ENCODE measurements at places on chromosomes 4 and X.

DNA sequence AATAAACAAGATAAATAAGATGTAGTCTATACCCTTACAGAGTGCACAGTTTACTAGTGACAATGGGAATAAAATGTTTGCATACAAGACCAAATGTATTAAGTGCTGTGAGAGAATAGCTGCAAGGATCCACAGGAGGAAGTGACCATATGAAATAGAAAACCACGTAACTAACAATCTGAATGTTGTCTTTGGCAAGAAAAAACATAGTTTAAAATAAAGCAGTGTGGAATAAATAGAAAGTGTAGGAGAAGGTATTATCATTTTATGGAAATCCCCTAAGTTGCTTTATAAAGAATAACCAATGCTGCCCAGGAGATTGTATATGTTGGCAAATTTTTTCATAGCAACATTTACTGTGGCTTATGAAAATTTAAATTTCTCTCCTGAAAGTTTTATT lies 116.1 kb downstream of the PCDH7 start:
- DNase-seq = no peak

DNA sequence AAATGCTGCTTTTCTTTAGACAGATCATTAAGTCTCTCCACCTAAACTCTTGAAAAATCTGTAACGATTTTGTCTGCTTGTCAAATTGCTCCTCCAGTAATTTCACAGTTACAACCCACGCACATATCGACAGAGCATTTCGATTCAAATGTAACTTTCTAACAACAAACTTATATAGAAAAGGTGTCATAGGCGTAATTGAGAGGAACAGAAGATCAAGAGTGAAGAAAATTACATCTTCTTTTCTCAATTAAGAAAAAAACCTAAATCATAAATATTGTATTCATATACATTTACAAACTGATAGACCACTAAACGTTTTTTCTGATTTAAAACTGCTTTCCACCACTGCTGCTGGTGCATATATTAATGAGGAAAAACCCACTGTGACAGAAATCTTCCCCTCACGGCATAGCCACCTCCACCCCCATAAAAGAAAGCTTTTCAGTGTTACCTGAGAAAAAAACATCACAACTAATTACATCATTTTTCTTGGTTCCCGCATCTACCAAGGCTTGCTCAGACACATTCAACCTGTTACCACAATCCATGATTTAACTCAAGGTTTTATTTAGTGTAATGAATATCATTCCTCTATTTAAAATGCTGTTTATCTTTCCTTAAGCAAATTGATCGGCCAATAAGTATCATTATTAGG lies 1.9 kb downstream of the GPM6A start:
- no peak for DNase-seq

GRCh38 chrX:123846577-123847038 lies 13.2 kb upstream of the XIAP start:
- no peak for DNase-seq

DNA sequence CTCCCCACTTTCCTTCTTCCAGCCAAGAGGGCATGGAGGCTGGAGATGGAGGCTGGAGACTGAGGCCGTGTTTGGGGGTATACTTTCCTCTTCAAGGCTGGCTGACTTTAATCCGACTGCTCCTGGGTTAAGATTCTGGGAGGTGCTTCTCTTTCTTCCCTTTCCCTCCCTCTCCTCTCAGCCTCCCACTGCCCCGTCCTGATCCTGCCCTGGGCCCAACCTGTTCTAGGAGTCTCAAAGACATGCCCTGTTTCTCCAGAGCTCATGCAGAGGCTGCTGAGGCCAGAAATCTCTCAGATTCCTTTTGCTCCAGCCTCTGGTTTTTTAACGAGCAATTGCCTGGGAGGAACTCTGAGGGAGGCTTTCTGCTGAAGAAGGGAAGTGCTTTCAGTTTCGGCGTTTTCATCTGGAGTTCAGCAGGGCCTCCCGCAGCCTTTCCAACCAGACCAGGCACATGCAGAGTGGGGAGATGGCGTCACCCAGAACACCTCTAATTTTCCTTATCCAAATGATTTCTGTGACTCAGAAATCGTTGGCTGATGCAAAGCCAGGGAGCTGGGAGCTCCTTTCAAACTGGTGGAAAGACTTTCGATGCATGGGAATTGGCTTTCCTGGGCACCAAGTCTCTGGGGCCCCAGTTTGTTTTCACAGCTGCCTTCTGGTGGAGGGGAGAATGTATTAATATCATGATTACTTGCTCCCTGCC lies 34.5 kb upstream of the FAM9C start:
- DNase-seq = no peak

- DNase-seq = no peak
Observed at GRCh38 chr4:42927946-42928345, 35.4 kb downstream of the GRXCR1 start.

DNA sequence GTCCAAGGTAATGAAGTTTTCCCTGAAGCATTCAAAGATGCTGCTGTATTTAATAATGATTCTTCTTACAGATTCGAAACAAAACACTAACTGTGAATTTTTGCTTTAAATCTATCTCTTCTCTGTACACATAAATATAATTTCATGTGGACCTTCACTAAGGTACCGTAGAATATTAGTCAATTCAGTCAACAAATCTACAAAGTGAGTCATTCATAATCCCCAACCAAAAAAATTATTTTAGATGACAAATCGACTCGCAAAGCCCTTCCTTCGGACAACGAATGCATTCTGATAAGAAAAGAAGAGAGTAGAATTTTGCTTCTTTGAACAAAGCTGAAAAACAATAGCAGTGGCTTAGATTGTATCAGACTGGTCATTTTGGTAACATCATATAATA lies 95.7 kb downstream of the PRDM5 start:
- DNase-seq = no peak

DNA sequence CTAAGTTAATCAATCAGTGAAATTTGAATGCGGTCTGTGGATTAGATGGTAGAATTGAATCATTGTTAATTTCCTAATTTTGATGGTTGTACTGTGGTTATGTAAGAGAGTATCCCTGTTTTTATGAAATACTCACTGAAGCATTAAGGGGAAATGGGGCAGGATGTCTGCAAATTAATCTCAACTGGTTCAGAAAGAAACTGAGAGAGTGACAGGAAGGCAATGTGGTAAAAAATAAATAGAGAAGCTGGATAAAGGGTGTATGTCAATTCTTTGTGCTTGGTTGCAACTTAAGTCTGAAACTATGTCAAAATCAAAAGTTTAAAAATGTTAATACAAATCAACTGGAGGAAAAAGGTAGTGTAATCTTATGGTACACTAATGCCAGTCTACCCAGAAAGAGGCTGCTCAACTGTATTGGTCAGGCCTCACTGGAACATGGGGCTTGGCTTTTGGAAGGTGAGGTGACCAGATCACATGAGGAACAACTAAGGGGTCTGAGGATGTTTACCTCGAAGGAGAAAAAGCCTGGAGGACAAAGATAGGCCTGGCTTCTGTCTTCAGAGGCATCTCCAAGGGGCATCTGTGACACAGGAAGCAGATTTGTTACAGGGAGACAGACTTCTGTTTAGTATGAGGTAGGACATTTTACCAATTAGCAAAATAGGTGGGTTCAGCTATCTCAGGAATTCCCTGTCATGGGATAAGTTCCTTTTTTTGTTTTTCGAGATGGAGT lies 83.1 kb downstream of the DLG3 start:
- no peak for DNase-seq

DNA sequence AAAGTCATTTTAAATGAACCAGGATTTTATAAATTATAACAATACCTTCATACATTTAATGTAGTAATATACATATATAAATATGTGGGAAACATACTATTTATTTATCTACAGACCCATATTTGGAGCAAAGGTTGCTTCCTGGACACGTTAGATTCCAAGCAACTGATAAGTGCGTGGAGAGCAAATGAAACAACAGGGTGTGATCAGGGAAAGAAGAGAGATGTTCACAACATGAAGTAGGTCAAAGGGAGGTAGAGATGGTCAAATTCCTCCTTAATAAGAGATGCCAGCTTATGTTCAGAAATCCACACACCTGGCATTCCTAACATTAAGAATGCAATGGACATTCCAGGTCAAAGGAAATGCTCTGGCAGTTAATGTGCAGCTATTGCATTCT lies 53.1 kb upstream of the HPGD start:
- DNase-seq = no peak

DNA sequence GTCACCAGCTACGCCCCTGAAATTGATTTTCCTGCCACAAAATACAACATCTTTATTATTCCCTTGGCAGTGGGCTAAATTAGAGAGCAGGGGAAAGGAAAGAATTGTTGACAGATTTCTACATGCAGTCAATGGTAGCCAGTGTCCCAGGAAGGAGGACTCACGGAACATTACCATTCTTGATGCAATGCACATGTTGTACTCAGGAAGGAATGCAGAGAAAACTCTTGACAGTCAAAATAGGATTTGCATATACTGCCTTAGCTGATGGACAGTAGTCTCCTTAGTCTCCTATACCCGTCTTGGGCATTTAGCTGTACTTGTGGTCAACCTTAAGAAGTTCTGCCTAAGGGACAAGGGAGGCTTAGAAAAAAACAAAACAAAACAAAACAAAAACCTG lies 158.0 kb upstream of the GYPA start:
- DNase-seq = no peak

DNA sequence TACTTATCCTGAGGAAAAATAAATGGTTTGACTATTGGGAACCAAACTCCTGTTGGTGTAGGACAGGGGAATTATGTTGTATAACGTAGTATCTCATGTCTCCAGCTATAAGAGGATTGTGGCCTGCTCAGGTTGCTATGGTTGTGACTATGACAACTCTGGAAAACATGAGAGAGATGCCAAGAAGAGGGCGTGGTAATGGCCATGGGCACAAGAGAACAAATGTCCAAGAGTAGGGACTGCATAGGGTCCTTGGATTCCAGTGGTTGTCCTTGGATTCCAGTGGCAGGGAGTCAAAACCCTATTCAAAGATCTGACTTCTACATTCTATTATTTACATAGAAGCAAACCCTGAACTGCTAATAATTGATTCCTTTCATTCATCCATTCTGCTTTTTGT lies 6.8 kb upstream of the MOB1B start:
- no peak for DNase-seq

- no peak for DNase-seq
Observed at GRCh38 chrX:111095974-111096895, at the start of gene PAK3. Gene PAK3 (plus strand): TSS chrX:111096191. CDS start chrX:111123104, 26,913 bp downstream.

GRCh38 chr4:138595171-138595570 lies 353.0 kb upstream of the SLC7A11 start:
- no peak for DNase-seq

GRCh38 chr4:168028568-168028967 lies 63.8 kb upstream of the ANXA10 start:
- no peak for DNase-seq

DNA sequence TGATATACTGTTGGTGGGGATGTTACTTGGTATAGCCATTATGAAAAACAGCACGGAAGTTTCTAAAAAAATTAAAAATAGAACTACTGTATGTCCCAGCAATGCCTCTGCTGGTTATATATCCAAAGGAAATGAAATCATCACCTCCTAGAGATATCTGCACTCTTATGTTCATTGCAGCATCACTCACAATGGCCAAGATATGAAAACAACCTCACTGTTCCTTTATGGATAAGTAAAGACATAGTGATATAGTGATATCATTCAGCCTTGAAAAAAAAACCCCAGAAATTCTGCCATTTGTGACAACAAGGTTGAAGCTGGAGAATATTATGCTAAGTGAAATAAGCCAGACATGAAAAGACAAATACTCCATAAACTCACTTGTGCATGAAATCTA lies 543.8 kb upstream of the SLIT2 start:
- DNase-seq = no peak

GRCh38 chr4:33088713-33089112 lies 2368.5 kb downstream of the PCDH7 start:
- DNase-seq = no peak

DNA sequence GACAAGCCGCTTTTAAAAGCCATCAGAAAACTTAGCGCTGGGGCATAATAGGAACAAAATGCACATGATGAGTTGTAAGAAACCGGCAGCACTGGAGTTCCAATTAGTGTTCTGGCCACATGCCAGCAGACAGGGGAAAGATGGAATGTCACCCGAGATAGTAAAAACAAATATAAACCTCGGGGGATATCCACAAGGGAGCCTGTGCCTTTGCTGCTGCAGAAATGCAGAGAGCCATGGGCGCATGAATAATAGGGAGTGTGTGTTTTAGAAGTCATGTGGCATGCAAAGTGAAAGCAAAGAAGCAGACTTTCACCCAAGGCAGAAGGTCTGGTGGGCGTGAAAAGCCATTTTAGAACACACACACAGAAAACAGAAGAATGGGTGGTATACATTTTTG lies 19.1 kb downstream of the GPRASP3 start:
- no peak for DNase-seq

GRCh38 chr4:123325241-123325681 lies 71.3 kb upstream of the SPRY1 start:
- no peak for DNase-seq

DNA sequence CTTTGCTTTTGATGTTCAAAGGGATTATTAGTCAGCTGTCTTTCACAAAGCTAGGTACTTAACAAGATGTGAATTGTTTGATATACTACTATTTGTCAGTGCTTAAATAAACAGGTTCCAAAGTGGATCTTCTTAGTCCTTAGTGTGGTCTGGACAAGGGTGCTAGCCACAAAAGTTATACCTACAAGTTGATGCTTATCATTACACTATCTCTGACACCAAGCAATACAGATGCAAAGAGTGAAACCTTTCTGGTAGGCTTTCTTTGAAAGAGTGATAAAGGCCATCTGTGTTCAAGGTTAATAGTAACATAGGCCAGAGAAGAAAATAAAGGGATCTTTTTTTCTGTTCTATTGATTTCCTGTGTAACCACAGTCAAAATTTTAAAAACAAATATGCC lies 12.2 kb upstream of the RBPJ start:
- no peak for DNase-seq

DNA sequence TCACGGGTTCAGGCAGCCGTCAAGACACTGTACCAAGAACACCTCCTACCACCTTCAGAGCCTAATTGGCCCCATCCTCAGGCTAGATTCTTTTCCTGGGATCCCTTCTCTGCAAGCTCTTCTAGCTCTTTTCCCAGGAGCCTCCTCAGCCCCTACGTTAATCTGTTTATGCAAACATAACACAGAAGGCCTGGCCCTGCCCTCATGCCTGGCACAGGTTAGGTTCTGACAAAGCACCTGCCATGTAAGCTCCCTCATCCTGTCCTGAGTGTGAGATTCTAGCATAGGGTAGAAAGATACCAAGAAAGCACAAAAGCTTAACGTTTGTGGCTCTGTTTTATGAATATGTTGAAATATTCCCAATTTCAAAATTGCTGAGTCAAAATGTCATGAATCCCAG lies 93.6 kb downstream of the IRF2 start:
- DNase-seq = no peak

- DNase-seq = no peak
Observed at GRCh38 chrX:124395145-124395880, 49.0 kb downstream of the SH2D1A start.

- DNase-seq = no peak
Observed at GRCh38 chr4:11847167-11847566, 418.5 kb upstream of the HS3ST1 start.

DNA sequence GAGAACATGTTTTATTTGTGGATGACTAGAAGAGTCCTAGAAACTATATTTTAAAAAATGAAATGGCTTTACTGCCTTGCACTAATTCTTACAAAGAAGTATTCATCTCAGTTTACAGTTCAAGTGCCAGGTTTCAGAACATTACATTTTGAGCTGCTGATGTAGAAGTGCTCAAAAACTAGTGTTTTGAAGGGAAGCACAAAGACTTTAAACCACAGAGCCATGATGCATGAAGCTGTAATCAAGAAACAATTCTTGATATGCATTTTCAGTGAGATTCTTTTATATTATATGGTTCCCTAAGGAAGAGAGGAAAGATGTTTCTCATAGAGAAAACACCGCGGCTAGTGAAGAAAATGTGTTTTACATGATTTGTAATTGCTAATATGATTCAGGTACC lies 1163.0 kb downstream of the RAPGEF2 start:
- no peak for DNase-seq
